ENCODE measurements at places on chromosomes 12 and 14.
A peak's percentile ranks its signal among the peaks of the same experiment; 100 is the strongest.

- DNase-seq: peak; percentile 54
Observed at GRCh38 chr12:21552635-21553328, 26.7 kb downstream of the SPX start.

GRCh38 chr12:98109266-98109665, 406.1 kb upstream of the TMPO start:
- DNase-seq: no peak

DNA sequence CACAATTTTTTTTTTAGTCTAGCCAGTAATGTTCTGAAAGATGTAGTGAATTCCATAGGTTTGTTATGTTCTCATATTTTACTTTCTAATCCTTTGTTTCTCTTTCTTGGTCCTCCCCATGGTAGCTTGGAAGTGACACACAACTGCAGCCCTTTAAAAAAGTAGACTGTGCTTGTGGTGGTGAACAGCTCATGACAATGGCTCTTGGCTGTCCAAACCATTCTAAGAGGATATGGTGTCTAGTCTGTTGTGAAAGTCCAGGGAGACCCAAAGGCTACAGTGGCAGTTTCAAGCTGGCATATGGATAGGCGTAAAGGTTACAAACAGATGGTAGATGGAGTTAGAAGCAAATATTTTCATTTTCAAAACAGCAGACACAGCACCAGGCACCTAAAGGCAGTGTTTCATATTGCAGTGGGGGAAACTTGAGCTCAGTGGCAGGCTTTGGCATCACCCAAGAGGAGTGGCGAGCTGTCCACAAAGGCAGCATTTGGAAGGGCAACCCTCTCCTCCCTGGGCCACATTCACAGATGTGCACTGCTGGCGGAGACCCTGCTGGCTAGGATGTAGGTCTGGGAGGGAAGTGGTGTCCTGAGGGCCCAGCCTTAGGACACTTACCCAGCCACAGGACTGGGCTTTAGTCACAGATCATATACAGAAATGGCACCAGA, 102.1 kb downstream of the DYRK2 start:
- no peak for DNase-seq

GRCh38 chr14:71591929-71592328, 340.3 kb upstream of the RGS6 start:
- no peak for DNase-seq

DNA sequence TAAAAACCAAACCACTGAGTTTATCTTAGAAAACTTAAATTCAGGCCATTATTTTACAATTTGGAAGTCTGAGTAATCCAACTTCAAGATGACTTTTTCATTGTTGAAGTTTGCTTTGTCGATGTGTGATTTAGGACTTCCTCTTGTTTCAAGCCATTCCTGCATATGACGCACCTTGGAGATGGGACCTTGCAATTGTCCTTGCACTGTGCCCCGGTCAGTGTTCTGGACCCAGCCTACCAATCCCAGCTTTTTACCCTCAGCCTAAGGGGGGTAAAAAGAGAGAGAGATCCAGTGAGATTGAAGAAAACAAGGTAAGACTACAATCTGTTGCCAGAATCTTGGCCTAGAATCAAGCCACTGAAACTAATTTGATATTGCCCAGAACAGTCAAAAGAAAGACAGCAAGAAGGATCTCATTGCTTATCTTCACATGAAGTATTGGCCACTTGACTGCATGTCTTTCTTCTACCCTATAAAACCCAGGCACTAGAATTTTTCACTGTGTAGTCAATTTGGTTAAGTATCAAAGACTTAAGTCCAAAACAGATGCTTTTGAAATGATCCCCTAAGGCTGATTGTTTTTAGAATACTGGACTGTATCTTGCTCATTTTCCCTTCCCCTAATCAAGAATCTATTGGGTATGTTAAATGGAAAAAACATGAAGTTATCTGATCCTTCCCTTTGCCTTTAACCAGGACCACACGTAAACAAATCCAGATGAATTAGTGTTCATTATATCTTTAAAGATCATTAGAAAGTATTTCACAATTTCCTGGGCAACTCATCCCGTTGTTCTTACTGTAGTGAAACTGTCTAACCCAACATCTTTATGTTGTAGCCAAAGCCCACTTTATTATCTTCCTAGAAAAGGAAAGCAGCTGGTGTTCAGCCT, 2.4 kb upstream of the MLH3 start:
- no peak for DNase-seq

GRCh38 chr12:2959505-2960389, 550 bp downstream of the TEAD4 start:
- peak; percentile 65 for DNase-seq

DNA sequence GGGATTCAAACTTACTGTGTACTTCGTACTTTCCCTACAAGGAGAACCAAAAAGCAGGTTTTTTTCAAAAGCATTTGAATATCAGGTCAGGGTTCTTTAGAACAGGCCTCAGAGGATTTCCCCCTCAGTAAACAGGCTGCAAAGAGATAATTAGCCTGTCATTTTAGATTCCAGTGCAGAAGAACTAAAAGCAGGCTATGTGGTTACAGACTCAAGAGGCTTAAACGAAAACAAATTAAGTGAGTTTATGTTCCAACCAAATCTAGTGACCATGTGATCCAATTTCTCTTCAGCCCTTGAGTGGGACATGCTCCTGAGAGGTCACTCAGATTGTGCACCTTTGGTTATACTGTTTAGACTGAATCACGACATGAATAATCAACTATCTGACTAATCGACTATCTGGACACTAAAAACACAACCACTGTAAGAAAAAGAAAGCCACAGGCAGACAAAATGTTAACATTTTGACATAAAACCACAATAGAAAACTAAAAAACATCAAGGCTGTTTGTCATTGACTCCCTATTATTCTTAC, 4.5 kb downstream of the TMED8 start:
- no peak for DNase-seq

- DNase-seq: no peak
Observed at GRCh38 chr12:50932787-50933280, 19.5 kb upstream of the HIGD1C start.

DNA sequence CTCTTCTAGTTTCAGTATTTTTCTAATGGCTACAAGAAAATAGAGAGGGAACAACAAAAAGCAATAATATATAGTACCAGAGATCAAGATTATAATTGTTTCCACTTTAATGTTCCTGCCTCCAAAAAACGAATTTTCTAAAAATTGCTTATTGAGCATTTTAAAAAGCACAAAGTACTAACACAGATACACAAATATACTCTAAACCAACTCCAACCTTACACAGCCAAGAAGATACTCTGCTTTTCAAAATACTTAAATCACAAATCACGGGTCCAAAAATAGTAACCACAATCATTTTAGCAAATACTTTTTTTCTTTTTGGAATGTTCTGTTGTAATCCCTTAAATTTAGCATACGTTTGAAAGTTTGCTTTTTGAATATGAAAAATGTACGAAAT, 2.0 kb downstream of the YAF2 start:
- no peak for DNase-seq

DNA sequence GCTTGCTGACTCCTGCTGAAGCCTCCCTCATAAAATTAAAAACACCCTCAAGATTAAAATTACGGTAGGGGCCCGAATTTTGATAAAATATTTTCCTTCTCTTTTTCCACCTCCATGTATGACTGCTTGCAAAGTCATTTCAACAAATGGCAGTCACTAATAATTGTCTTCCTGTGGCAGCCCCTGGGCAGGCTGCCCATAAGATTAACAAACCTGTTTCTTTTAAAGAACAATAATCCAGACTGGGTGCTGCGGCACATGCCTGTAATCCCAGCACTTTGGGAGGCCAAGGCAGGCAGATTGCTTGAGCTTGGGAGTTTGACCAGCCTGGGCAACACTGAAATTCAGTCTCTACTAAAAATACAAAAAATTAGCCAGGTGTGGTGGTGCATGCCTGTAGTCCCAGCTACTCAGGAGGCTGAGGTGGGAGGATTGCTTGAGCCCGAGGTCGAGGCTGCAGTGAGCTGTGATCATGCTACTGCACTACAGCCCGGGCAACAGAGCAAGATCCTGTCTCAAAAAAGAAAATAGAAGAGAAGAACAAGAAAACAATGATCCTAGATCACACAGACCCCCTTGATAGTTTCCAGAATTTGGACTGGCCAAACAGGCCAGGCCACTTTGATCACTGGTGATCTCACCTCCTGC, 8.7 kb downstream of the SAV1 start:
- DNase-seq: no peak

DNA sequence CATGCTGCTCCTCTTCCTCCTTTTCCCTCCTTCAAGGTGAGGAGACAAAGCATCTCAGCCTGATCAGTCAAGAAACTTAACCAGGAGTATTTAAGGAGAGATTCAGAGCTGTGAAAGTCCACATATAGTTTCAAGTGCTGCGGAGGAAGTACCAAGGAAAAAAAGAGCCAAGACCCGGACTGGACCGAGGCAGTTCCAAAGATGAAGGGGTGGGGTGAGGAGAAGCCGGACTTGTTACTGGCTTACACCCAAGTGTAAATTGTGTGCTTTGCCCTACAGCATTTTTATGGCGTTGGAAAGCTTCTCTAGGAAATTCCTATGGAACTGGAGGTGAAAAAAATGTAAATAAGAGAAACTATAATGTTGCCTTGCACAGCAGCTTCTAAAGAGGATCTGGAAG, 263.1 kb downstream of the GRIN2B start:
- DNase-seq: no peak

GRCh38 chr14:96928779-96929380, 131.7 kb downstream of the VRK1 start:
- no peak for DNase-seq

- no peak for DNase-seq
Observed at GRCh38 chr12:39613525-39613924, 6.1 kb downstream of the ABCD2 start.

GRCh38 chr14:24662753-24663152, 28.8 kb upstream of the GZMB start:
- DNase-seq: no peak

DNA sequence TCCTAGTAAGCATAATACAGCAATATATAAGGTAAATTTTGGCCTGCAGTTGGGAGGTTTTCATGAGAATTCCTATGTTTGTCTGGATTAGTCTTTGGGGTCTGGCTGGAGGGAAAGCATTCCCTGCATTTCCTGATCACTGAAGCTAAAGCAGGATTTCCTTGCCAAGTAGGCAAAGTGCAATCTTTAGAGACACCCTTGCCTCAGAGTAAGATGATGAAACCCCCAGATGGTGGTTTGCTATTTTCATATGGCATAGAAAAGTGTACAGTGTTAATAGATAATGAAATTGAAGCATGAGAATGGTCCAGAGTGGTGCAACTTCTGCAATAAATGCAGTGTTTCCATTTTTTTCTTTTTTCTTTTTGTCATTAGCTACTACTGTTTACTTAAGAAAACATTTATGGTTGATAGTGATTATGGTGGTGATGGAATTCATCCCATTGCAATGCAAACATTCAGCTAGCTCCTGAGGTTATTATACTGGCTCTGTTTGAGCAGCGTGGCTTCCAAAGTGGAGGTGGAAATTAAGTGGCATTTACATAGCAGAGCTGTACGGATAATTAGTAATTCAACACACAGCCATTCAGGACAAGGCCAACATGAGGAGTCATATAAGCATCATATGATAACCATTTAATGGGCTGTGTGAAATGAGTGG, 276.3 kb downstream of the DUSP6 start:
- DNase-seq: no peak

DNA sequence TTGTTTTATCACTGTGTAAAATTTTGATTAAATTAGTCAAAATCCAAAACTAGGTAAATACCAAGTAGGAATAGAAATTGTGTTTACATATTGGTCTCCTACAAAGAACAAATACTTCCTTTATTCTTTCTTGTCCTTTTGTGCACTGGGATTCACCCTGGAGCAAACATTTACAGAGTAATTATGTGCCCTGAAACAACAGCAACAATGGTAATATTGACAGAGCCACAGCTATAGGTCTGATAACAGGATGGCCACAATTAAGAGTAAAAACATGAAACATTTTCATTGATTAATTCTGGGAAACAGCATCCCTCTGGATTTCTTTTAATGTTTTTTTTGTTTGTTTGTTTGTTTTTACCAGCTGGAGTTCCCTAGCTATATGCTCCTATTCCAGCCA, 61.2 kb downstream of the SLC38A6 start:
- DNase-seq: no peak

GRCh38 chr14:59026081-59026480, 162.4 kb upstream of the DAAM1 start:
- DNase-seq: no peak

DNA sequence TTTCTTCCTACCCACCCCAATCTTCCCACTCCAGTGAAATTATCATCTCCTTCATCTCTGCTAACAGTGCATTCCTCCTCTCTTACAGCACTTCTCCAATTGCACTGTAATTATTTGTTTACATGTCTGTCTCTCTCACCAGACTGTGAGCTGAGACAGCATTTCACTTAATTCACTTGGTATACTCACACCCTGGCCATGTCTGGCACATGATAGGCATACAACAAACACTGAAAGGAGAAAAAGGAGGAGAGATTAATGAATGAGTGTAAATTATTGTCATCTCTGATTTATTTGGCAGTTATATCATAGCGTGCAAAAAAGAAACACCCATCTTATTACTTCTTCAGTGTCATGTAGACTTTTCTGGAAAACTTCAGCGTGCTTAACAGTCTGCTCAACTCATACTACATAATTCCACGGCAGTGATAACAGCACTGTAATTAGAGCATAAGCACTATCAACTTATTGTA, 452.3 kb downstream of the ADAMTS20 start:
- no peak for DNase-seq

DNA sequence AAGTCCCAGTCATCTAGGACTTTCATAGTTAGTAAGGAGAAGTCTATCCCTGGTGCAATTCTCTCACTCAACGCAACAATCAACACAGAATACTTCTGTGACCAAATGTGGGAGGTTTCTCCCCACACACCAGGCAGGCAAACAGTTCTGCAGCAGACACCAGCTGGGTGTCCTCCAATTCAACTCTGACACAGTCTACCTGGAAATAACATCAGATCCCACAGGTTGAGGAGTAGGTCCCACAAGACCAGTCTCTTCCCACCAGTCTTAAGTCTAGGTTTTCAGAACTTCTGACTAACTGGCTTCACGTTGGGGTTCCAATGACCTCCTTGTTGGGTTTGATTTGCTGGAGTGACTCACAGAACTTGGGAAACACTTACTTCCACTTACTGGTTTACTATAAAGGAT, 14.8 kb downstream of the ACOT6 start:
- no peak for DNase-seq
